ENCODE measurements at places on chromosomes 4 and X. TPM values are rescaled to one million over a fixed set of nuclear protein-coding genes. Genes with fewer than 3 reads are reported as not detected.

- DNase-seq = no peak
Measured at GRCh38 chrX:66074920-66075879, 35.3 kb upstream of the VSIG4 start.

DNA sequence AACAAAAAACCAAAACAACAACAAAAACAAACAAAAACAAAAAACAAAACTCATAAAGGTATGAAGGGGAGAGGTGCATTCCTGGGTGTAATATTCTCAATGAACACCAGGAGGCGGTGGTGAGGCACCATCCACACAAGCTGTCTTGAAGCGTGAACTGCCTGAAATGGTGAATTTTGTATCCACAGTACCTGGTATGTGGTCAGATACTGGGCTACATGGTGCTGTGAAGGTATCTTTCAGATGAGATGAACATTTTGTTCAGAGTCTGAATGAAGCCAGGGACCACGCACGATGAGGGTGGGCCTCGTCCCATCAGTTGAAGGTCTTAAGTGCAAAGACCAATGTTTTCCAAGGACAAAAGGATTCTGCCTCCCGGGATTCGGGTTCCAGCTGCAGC, 58.5 kb downstream of the ASMT start:
- DNase-seq = peak; percentile 6

GRCh38 chr4:20681271-20681670, 19.0 kb upstream of the PACRGL start:
- no peak for DNase-seq

Gene VBP1
- total RNA-seq = 59.4 TPM

DNA sequence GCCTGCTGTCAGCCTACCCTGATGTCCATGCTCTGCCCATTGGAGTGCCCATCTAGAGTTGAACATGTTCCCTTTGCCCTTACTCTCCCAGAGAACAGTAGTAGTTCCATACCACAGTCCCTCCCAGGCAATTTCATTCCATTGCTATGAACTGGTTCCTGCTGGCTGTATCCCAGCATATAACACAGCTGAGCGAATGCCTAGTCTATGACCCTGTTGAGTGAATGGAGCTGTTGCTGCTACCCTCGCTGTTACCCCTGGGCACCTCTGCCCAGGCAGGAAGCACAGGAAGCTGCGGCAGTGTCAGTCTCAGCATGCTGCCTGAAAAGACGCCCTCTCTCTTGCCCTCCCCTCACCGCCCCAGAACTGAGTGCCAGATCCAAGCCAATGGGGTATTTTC, 73.3 kb downstream of the SOX3 start:
- DNase-seq = no peak

Gene NDST4
- not detected for total RNA-seq

GRCh38 chrX:4263030-4263803, 549.8 kb upstream of the PRKX start:
- DNase-seq = no peak

DNA sequence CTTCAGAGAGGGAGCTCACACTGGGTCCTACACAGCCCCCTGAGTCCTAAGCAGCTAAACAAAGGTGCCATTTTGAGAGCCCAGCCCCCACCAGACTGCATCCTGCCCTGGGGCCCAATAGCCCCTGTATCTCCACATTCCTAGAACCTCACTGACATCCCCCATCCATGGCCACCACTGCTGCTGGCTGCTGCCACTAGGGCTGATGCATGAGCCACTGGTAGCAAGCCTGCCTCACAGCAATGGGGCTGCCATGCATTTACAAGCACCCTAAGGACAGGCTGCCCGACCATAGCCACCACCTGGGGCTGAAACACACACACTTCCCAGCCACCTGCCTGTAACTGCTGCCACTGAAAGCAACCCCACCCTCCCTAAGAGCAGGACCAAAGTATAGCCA, 26.5 kb upstream of the TRO start:
- DNase-seq = no peak

Gene CT45A2
- not detected for total RNA-seq

DNA sequence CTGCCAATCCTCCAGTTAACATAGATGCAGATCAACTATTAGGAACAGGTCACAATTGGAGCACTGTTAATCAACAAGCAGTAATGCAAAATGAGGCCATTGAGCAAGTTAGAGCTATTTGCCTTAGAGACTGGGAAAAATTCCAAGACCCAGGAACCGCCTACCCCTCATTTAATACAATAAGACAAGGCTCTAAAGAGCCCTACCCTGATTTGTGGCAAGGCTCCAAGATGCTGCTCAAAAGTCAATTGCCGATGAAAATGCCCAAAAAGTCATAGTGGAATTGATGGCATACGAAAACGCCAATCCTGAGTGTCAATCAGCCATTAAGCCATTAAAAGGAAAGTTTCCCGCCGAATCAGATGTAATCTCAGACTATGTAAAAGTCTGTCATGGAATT, 20.5 kb upstream of the TRIM61 start:
- no peak for DNase-seq

GRCh38 chr4:56149591-56149990, 200.8 kb downstream of the CEP135 start:
- DNase-seq = peak; percentile 60

- DNase-seq = no peak
Measured at GRCh38 chr4:183343730-183344129, 21.5 kb upstream of the CLDN24 start.

DNA sequence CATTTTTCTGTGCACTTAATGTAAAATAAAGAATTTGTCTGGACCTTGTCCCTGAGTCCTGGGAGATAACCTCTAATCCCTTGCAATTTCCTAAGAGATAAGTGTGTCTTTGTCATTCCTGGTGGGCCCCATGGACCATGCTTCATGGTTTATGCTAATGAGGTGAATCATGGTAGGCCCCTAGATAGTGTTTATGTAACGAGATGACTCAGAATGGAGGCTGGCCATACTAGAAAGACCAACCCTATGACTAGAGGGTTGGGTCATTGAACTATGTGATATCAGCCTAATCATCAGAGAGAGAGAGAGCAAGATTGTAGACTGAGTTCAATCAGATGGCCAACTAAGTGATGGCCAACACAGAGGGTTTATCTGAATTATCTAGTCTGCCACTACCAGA, 64.2 kb upstream of the NHSL2 start:
- peak; percentile 48 for DNase-seq

DNA sequence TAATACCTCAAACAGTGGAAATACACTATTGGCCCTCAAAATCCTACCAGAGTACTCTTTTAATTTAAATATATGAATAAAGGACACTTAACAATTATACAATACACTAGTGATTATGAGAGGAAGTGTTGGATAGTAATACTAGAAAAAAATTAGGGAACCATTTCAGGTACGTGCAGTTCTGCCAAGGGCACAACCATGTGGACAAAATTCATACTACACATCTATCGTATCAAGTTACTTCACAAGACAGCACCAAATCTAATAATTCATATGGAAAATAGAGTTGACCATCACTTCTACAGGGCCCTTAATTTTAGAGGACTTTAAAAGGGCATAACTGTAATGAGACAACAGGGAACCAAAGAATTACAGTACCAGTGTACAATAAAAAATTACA, 69.2 kb upstream of the ZCCHC13 start:
- no peak for DNase-seq

GRCh38 chr4:54118850-54119589, 19.1 kb downstream of the GSX2 start:
- no peak for DNase-seq

DNA sequence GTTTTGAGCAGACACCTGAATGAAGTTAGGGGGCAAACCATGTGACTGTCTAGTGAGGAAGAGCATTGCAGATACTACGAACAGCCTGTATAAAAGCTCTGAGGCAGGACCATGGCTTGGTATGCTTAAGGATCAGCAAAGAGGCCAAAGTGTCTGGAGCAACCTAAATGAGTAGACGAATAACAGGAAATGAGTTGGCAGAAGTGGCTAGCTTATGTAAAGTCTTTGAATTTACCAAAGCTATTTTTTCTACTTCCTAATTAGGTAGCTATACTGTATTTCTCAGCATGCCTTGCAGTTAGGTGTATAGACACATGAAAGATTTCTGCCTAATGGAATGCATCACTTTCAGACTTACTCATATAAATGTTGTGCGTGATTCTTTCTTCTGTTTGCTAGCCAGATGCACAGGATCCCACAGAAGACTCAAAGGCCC, 9.3 kb upstream of the GPRIN3 start:
- peak; percentile 6 for DNase-seq

Gene PSAPL1
- not detected for total RNA-seq

Gene HSPA4L
- total RNA-seq = 10.7 TPM

GRCh38 chr4:98267498-98267897, 6.3 kb downstream of the RAP1GDS1 start:
- DNase-seq = no peak

- DNase-seq = peak; percentile 70
Measured at GRCh38 chrX:74383611-74384010, 37.7 kb upstream of the SLC16A2 start.

DNA sequence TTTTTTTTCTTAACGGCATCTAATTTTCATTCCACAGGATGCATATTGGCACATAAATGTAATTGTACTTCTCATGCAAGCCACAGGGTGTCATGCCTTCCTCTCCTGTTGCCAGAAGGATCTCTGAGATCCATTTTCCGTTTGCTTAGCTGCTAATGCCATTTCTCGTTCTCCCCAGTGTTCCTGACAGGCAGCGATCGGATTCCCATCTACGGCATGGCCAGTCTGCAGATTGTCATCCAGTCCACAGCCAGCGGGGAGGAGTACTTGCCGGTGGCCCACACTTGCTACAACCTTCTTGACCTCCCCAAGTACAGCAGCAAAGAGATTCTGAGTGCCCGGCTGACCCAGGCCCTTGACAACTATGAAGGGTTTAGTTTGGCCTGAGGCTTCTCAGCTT, 8.9 kb upstream of the NAP1L5 start:
- peak; percentile 82 for DNase-seq
